ENCODE measurements at places on chromosomes 2 and 18.

GRCh38 chr2:158042666-158043065, 59.0 kb upstream of the UPP2 start:
- DNase-seq = no peak

- DNase-seq = no peak
Observed at GRCh38 chr2:144946263-144946662, 426.3 kb upstream of the ZEB2 start.

DNA sequence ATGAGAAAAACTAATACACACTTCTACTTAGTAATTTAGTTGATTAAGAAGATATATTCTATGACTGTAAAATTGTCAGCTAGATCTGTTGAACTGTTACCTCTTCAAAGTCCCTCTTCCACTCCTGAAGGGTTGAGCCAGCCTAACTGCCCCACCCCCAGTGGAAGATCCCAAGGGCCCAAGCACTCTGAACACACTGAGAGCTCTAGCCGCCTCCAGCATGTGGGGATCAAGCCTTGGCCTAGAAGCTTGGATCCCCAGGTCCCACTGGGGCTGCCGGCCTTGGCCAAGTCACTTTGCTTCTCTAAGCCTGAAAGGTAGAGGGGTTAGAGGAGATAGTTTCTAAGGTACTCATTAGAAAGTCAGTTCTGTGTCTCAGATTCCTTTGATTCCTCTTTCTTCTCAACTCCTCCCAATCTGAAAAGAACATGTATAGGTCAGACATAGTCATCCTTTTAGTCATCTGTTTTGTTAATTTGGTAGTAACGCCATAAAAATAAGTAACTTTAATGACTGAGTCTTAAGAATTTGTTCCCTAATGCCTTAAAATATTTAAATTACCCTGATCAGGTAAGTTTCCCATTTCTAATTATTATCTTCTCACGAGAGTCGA, 5.6 kb downstream of the CPSF3 start:
- DNase-seq = no peak

- no peak for DNase-seq
Observed at GRCh38 chr2:32806857-32807256, 139.9 kb upstream of the LTBP1 start.

- DNase-seq = no peak
Observed at GRCh38 chr2:122856696-122857095, 1101.2 kb downstream of the TSN start.

- no peak for DNase-seq
Observed at GRCh38 chr2:237980751-237981150, 13.9 kb downstream of the UBE2F start.

- DNase-seq = no peak
Observed at GRCh38 chr2:209458008-209458979, 34.4 kb downstream of the MAP2 start.

DNA sequence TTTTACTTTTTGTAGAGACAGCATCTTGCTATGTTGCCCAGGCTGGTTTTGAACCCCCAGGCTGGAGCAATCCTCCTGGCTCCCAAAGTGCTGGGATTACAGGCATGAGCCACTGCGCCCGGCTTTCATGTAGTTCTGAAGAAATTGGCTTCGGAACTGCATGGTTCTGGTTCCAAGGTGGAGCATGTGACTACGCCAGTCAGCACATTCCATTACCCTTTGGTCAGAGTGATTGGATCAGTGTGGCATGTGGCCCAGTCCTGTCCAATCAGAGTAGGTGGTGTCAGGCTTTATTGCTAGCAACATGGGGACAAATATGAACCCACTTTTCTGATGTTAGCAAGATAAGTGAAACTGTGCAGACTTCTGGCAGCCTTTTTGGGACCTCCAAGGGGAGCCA, 16.3 kb upstream of the ATOH8 start:
- DNase-seq = no peak

DNA sequence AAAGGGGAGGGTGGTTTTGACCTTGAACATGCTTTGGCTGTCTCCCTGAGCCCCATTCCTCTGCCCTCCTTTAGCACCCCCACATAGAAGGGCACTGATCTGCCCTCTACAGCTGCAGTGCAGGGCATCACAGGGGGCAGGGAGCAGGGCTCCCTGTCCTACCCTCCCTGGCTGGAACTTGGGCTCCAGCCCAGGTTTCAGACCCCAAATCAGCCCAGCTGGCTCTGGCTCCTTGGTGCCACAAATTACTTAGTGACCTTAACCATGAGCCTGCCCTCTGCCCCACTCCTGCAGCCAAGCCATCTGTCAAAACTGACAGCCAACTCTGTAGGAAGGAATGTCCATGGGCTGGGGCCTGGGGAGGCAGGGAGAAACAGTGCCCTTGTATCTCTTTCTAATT, 105.6 kb downstream of the MAPK4 start:
- no peak for DNase-seq

Data from omental fat pad (tissue), 4 donors.